ENCODE measurements at places on chromosomes 12 and 14.

- DNase-seq, result no peak
Observed at GRCh38 chr12:87140262-87140661, 884.1 kb upstream of the MGAT4C start.

GRCh38 chr12:108811411-108812180, 45.8 kb downstream of the SSH1 start:
- no peak for DNase-seq

DNA sequence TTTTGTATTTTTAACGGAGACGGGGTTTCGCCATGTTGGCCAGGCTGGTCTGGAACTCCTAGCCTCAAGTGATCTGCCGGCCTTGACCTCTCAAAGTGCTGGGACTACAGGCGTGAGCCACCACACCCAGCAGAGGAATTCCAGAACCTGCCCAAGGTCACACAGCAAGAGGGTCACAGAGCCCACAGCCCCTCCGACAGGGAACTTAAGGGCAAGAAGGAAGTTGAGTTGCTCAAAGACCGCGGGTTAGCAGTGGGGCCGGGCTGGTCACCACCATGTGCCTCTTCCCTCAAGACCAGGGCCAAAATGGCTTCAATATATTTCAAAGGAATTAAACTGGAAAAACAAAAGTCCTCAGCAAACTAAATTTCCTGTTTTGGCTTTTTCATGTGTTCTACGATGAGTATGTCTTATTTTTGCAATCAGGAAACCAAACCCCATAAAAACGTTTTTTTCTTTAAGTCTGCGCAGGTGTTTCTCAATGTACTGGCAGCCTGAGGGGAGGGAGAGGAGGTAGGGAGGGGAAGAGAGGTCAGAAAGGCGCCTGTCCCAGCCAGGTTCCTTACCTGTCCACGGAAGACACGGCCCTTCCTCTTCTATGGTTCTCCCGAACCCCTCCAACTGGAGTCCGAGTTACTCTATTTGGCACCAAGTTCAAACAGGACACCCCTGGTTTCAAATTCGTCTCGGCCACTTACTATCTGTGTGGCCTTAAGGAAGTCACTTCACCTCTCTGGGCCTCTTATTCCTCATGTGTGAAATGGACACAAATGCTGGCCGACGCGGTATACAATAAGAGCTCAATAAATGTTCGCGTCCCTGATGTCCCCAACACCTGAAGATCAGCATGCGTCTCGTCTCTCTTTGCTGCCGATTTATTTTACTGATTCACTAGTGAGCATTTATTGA, 778 bp downstream of the SLC8B1 start:
- no peak for DNase-seq

DNA sequence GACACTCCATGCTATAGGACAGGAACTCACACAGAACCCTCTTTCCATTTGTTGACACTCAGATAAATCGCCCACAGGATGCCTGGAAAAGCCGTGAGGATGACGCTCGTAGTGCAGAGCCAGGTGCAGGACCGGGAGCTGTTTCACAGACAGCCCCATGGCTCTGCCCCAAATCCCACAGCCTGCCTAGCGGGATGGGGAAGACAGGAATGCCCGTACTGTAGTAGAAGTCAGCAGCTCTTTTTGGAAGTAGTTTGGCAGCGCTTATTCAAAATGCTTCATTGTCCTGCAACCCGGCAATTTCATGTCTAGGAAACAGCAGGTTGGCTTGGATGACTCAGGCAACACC, 41.6 kb downstream of the JAG2 start:
- no peak for DNase-seq

DNA sequence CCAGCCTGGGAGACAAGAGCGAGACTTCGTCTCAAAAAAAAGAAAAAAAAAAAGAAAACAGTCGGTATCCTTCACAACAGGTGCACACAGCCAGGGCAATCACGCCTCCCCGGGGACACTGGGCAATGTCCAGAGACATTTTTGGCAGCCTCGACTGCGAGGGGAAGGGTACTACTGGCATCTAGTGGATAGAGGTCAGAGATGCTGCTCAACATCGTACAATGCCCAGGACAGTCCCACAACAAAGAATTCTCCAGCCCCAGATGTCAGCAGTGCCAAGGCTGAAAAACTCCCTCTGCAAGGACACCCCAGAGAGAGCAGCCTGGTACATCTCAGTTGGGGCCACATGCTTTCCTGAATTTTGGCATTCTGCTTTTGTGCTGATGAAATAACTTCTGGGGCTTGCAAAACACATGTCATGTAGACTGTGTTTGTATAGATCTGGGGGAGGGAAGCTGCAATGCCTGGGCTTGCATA, 21.5 kb downstream of the ALDH2 start:
- no peak for DNase-seq

- no peak for DNase-seq
Observed at GRCh38 chr12:118103601-118104382, at the start of gene VSIG10. Gene VSIG10, minus strand, starts transcription at chr12:118104011. Its CDS starts 340 bp downstream, at chr12:118103671.

GRCh38 chr14:24403294-24403998, 4.6 kb downstream of the NYNRIN start:
- no peak for DNase-seq

GRCh38 chr14:80110721-80111120, 100.6 kb downstream of the DIO2 start:
- DNase-seq, result no peak

DNA sequence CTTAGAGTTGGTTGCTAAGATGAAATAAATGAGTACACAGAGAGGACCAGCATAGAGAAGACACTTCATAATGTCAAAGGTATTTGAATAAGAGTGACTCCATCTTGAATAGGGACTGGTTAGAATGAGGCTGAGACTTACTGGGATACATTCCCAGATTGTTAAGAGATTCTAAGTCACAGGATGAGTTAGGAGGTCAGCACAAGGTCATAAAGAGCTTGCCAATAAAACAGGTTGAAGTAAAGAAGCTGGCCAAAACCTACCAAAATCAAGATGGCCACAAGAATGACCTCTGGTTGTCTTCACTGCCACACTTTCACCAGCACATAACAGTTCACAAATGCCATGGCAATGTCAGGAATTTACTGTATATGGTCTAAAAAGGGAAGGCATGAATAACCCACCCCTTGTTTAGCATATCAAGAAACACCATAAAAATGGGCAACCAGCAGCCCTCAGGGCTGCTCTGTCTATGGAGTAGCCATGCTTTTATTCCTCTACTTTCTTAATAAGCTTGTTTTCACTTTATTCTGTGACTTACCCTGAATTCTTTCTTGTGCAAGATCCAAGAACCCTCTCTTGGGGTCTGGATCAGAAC, 8.3 kb upstream of the SERPINA1 start:
- DNase-seq, result no peak

DNA sequence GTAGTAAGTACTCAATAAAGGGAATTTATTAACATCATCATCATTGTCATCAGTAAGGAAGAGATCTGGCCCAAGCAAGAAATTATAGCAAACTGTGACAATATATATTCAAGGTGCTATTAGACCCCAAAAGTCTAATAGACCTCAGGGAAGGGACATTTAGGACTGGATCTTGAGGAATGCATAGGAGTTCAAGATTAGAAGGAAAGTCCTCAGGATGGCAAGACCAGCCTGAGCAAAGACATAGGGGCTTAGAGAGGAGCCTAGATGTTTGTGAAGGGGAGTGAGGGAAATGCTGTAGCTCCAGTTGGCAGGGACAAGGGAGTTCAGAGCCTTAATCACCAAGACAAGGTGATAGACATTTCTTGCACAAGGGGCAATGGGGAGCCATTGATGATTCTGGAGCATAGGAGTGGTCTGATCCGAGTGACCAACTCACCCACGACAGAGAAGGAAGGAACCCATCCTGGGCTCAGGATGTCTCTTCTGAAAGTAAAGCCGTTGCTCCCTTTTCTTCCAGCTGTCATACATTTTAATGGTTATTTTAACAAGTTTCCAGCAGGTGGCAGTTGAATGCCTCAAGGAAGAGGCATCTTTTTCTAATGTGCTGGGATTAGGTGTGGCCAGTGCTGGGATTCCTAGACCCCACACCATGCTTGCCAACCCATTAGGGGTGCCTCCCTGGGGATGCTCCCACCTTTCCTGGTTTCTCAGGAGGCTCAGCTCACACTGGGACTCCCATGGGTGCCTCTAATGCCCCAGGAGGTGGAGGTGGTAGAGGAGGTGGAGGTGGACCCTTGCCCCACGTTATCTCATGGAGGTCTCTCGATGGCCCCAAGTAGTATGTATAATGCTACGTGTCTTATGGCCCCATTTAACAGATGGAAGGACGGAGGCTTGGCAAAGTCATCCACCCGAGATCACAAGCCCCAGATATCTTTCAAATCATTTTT, 37.8 kb downstream of the PHETA1 start:
- DNase-seq, result no peak

DNA sequence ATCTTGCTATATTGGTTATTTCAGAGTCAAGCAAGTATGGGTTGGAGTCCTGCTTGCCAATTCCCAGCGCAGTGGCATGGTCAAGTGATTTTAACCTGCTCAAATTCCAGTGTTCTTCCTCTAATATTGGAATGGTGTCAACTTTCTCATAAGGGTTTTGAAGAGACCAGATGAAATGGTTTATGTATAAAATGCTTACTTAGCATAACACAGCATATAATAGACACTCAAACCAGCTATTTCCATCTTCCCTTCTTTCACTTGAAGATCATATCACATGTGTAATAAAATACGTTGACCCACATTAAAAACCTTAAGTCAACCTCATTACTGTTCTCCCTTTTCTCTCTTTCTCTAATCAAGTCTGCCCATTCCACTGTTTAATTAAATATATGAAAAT, 144.0 kb downstream of the NAV3 start:
- no peak for DNase-seq

DNA sequence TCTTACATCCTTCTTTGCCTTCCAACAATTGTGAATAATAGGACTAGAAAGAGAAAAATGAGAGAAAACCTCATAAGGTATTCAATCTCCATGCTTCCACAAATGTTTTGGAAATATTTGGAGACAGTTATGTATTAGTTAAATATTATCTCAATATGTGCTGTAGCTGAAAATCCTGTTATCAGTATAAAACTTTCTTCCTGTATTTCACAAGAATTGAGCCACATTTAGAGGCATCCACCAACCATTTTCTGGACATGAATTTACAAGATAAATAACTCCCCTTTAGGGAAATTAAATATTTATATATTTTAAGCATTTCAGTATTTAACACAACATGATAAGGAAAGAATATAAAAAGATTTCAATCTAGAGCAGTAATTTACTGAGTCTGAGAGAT, 200.3 kb downstream of the GPHN start:
- DNase-seq, result no peak
